ENCODE measurements at places on chromosomes 2 and 18.

GRCh38 chr18:58726671-58727070 lies 55.4 kb downstream of the MALT1 start:
- DNase-seq = no peak

DNA sequence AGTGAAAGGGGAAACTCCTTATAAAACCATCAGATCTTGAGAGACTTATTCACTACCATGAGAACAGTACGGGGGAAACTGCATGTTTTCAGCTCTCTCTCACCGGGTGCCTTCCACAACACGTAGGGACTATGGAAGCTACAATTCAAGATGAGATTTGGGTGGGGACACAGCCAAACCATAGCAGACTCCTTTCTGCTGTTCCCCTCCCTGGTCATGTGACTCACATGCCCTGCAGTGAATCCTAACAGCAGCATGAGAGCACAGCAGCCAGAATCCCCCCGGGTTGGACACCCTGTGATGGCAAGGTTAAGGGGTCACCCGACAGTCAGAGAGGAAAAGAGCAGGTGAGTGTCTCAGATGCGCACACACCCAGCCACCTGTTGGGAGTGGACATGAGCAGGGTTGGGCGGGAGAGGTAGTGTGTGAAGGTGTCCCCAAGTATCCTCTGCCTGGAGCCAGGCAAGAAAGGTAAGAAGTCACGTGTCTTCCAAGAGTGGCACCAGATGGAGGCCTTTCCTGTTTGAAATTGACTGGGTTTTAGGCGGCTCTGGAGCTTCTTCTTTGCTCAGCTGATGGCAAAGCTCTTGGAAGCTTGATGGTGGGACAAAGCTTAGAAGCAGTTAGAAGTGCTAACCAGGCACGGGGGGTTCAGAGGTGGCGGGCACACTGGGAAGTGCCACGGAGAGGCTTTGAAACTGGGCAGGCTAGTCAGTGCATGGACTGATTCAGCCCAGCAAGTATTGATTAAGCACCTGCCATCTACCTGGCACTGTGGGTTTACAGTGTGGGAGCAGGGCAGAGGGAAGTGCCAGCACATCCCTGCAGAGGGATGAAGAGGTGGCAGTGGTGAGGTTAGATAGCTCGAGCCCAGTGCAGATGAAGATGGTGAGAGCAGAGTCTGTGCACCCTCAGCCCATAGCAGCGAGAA lies 68.7 kb downstream of the RHOB start:
- no peak for DNase-seq

- DNase-seq = no peak
Observed at GRCh38 chr2:104756118-104756517, 97.8 kb upstream of the POU3F3 start.

DNA sequence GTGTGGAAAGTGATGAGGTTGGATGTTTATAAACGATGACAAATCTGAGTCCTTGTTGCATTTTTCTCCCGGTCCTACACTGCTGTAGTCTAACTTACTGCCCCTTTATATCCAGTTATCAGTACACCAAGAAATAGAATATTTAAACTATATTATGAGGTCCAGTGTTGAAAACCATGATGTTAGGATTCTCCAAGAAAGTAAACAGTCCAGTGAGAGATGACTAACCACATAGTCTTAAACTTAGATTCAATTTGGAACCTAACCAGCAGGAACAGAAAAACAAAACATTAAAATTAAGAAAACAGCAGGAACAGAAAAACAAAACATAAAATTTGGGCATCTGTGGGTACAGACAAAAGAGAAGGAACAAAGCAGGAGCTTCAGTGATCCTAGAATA lies 143.2 kb downstream of the TPGS2 start:
- DNase-seq = no peak

DNA sequence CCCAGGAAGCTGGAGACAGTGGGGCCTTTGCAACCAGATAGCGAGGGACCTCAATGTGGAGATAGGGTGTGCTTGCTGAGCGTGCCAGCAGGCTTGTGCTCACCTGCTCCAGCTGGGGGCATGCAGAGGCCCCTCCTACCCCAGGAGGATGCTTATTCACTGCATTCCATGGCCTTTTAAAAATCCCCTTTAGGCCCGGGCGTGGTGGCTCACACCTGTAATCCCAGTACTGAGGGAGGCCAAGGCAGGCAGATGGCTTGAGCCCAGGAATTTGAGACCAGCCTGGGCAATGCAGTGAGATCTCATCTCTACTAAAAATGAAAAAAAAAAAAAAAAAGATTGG lies 54.5 kb downstream of the ODC1 start:
- DNase-seq = no peak

- no peak for DNase-seq
Observed at GRCh38 chr18:8828300-8828699, 122.9 kb downstream of the MTCL1 start.

All from activated naive CD4-positive, alpha-beta T cell (primary cell).